ENCODE measurements at places on chromosomes 3 and 15.

DNA sequence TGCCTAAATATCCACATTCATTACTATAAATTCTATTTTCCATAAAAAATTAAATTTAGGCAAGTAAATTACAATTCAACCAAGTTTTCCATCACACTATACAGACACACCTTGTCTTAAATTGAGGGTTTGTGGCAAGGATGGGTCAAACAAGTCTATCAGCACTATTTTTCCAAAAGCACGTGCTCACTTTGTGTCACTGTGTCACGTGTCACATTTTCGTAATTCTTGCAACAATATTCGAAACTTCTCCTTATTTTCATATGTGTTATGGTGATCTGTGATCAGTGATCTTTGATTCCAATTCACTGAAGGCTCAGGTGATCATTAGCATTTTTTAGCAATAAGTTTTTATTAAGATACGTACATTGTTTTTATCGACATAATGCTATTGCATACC, 323.3 kb upstream of the CNTN4 start:
- DNase-seq = no peak

GRCh38 chr3:135368781-135369180, 573.7 kb downstream of the EPHB1 start:
- DNase-seq = no peak

GRCh38 chr3:39132096-39133092, 21.0 kb downstream of the CSRNP1 start:
- no peak for DNase-seq

- no peak for DNase-seq
These were observed 1.8 kb downstream of the ICE2 start for GRCh38 chr15:60477164-60477563.

GRCh38 chr15:61680260-61681037, 379.8 kb downstream of the VPS13C start:
- no peak for DNase-seq

DNA sequence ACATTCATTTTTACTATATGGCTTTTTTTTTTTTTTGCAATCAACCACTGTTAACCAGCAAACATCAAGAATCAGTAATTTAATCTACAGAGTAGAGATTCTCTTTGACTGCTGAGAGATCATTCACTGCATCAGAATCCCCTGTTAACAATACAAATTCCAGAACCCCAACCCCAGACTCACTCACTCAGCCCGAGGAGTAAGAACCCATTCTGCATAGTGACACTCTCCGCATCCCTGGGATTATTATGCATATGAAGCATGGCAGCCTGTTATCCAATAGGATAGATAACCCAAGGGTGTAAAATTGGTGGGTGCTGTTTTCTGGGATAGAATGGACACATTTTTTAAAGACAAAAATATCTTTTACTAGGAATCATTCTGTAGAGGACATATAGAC, 76.3 kb upstream of the CCDC39 start:
- DNase-seq = no peak

- no peak for DNase-seq
These were observed 29.7 kb downstream of the MEIS2 start for GRCh38 chr15:37070686-37071085.

DNA sequence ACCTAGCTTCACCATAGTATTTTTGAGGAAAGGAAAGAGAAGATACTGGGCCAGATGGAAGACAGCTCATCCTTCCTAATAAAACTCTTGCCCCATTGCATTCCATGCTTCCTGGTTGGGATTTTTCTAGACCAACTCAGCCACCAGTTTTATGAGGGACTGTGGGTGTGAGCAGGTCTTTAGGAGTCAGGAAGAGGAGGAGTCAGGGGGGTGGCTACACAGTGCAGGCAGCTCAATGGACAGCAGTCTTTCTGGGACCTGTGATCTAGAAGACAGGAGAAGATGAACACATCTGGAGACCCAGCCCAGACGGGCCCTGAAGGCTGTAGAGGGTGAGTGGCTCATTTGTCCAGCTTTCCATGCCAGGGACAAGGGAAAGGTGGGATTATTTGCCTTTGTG, at the start of gene NOX5:
TSS of gene NOX5 (plus strand) at position 242 of the 400 bp plus-strand sequence. CDS start at position 283, 41 bp downstream.
- DNase-seq = no peak

DNA sequence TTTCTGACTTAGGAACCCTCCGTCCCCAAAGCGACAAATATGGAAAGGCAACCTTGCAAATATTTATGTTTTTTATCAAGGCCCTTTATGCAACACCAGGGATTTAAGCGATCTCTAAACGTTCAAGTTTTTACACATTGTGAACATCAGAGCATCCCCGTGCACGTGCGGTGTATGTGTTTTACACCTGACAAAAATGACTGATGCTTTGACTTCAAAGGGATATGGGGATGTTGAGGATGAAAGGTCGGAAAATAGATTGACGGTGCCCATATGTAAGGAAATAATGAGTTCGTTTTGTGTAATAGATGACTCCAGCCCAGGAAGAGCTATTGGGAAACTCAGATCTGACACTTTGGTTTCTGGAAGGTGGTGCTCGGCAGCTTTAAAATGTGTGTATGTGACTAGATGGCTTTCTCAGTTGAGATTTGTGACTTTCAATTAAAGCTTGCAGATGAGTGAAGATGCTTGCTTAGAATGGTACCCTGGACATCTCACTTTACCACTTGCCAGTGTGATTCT, 866 bp downstream of the SLC49A4 start:
- no peak for DNase-seq

DNA sequence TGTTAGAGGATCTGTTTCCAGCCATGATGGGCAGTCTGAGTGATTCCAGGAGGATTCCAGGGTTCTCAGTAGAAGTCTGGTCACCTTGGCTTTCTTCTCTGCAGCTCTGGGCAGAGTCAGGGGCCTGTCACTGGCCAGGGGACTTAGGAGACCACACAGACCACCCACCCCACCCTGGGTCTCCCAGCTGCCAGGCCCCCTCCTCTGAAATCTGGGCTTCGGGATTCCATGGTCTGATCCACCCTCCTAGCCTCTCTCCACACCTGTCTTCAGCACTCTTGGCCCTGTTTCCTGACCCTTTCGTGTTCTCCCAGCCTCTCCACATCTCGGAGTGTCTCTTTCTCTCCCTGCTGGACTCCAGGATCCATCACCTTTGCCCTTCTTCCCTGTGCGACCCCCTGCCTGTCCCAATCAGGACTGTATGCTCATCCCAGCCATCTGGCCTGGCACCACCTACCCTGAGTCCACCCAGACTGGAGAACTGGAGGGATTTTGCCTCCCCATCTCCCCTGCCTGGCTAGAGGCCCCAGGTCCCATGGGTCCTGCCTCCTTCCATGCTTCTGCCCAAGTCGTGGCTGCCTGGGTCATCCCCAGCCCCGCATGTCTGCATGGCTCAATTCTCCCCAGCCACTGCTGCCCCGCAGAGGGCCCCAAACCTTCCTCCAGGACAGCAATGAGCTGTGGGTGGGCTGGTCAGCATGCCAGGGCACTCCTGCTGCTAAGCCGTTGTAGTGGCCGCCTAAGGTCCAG, 34.3 kb downstream of the GOLGA6L10 start:
- no peak for DNase-seq

DNA sequence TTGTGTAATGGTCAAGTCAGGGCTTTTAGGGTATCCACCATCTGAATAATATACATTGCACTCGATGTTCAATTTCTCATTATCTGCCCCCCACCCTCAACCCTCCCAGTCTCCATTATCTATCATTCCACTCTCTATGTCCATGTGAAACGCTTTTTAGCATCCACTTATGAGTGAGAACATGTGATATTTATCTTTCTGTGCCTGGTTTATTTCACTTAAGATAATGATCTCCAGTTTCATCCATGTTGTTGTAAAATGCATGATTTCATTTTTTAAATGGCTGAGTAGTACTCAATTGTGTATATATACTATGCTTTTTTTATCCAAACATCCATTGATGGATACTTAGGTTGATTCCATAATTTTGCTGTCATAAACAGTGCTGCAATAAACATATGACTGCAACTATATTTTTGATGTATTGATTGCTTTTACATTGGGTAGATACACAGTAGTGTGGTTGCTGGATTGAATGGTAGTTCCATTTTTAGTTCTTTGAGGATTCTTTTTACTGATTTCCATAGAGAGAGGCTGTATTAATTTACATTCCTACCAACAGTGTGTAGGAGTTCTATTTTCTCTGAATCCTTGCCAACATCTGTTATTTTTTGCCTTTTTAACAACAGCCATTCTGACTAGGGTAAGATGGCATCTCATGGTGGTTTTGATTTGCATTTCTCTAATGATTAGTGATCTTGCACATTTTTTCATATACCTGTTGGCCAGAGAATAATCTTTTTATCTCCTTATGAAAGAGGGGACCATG, 332.9 kb upstream of the TGFBR2 start:
- no peak for DNase-seq

- no peak for DNase-seq
These were observed at the start of gene SLC15A2 for GRCh38 chr3:121894301-121894990. TSS of gene SLC15A2 (plus strand) at chr3:121894401. CDS start at chr3:121894477, 76 bp downstream.

- no peak for DNase-seq
These were observed 26.9 kb downstream of the RNF13 start for GRCh38 chr3:149839896-149840295.

- DNase-seq = peak; percentile 51
These were observed 17.2 kb upstream of the TIMP4 start for GRCh38 chr3:12175844-12176453.

- no peak for DNase-seq
These were observed 64.8 kb downstream of the TRIM71 start for GRCh38 chr3:32882603-32883025.

GRCh38 chr15:41603941-41604911, 45.2 kb downstream of the TYRO3 start:
- DNase-seq = peak; percentile 74

- no peak for DNase-seq
These were observed 35.7 kb downstream of the MRPL46 start for GRCh38 chr15:88431441-88431840.

- no peak for DNase-seq
These were observed 190.6 kb upstream of the TMCO5A start for GRCh38 chr15:37743826-37744225.

- DNase-seq = peak; percentile 60
These were observed 39.3 kb downstream of the C2CD4B start for GRCh38 chr15:62125773-62126172.

GRCh38 chr3:105843994-105844393, 24.8 kb downstream of the CBLB start:
- DNase-seq = no peak

All from Daoy (cell line).